ENCODE measurements at places on chromosomes 3 and 15.

DNA sequence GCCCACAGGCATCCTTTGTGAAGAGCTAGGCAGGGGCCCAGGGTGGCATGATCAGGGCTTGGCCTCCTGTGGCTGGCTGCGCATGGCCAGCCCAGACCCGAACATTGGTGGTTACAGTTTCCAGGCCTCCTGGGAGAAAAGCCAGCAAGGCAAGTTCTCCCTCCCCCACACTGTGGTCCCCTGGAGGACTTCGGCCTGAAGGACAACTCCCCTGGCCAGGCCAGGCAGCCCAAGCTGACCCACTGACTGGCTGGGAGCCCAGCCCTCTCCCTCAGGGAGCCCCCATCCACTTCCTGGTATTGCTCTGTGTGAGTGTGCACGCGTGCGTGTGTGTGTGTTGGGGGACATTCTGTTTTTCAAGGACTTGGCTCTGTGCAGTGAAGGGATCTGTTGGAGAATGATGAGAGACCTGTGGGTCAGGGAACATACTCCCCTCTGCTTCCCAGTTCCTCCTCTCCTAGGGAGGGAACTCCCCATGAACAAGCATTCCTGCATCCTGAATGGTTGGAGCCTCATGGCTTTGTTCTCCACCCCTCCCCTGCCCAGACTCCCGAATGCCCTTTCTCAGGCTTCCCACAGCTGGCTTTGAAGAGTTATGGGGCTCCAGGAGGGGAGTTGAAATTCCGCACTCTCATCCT is 29.5 kb downstream of the CORO2B start:
- no peak for DNase-seq

- no peak for DNase-seq
Measured at GRCh38 chr3:159839561-159840379, 148.9 kb upstream of the IL12A start.

DNA sequence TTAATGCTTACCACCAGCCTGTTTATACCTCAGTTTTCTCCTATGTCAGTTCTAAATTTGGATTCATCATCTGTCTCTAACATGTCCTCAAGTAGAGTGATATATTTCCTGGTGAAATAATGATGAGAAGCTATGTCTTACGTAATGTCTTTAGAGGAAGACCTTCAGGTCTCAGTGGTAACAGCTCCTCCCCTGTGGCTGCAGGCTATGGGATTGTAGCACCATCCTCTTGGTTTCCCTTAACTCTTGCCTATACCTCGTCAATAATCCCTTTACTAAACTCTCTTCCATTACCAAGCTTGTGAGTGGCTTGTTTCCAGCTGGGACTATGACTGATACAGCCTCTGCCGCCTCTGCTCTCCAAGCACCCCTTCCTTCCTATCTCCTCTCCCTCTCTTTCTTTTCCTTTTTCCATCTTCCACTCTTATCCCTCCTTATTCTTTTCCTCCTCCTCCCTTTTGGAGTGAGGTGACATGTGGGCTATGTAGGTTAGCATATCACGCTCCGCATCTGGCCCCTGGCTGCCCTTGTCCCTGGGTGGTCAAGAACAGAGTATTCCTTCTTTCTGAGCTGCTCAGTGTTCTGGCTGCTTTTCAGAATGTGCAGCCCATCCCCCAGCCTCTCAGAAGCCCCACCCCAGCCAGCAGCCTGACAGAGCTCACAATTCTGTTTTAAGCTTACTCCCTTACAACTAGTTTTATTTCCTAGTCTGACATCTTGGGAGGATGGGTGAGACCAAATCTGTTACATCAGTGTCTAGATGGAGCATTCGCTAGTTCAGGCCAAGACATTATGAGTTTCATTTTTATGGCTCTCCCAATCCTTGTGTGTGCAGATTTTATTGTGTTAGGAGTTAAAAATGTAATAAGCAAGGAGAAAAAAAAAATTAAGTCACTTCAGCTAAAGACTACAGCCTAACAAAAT is 75.0 kb upstream of the RNU6-1 start:
- DNase-seq: no peak

DNA sequence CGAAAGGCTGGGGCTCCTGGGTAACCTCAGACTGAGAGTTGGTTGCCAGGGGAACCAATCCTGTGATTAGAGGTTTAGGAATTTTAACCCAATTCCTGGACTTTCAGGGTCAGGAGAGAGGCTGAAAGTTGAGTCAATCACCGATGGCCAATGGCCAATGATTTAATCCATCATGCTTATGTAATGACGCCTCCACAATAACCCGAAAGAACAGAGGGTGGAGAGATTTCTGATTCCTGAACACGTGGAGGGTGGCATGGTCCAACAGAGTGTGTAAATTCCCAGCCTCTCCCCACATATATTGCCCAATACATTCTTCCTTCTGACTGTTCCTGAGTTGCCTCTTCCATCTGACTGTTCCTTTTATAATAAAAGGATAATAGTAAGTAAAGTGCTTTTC is 137.2 kb upstream of the CBLB start:
- DNase-seq: no peak

GRCh38 chr3:195048059-195048905 is 222.7 kb downstream of the XXYLT1 start:
- DNase-seq: no peak

DNA sequence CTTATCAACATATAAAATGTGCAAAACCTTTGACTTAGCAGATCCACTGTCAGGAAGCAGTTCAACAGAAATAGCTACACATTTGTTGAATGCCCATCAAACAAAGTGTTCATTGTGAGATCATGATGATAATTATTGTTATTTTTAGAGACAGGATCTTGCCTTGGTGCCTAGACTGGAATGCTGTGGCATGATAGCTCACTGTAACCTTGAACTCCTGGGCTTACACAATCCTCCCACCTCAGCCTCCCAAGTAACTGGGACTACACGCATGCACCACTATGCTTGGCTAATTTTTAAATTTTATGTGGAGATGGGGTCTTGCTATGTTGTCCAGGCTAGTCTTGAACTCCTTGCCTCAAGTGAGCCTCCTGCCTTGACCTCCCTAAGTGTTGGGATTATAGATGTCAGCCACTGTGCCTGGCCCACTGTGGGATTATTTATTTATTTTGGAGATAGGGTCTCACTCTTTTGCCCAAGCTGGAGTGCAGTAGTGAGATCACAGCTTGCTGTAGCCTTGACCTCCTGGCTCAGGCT is 8.8 kb downstream of the MAP2K5 start:
- DNase-seq: no peak

- DNase-seq: no peak
Measured at GRCh38 chr3:161673866-161674265, 177.3 kb downstream of the OTOL1 start.

GRCh38 chr3:62100282-62100989 is 272.9 kb downstream of the FEZF2 start:
- no peak for DNase-seq

- no peak for DNase-seq
Measured at GRCh38 chr3:197615430-197615829, 59.7 kb upstream of the BDH1 start.

DNA sequence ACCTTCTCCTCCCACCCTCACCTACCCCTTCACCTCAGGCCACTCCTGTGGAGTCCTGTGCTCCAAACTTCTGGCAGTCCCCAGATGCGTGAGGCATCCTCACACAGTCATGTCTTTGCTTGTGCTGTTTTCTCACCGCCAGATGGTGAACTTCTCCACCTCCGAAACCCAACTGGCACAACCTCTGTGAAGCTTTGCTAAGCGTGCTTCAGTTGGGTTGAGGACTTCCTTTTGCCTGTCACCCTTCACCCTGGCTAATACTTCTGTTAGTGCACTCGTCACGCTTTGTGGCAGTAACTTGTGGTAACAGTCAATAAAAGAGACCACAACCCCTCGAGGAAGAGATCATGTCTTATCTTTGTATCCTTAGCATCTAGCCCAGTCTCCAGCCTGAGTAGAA is 42.0 kb upstream of the SKOR1 start:
- no peak for DNase-seq

DNA sequence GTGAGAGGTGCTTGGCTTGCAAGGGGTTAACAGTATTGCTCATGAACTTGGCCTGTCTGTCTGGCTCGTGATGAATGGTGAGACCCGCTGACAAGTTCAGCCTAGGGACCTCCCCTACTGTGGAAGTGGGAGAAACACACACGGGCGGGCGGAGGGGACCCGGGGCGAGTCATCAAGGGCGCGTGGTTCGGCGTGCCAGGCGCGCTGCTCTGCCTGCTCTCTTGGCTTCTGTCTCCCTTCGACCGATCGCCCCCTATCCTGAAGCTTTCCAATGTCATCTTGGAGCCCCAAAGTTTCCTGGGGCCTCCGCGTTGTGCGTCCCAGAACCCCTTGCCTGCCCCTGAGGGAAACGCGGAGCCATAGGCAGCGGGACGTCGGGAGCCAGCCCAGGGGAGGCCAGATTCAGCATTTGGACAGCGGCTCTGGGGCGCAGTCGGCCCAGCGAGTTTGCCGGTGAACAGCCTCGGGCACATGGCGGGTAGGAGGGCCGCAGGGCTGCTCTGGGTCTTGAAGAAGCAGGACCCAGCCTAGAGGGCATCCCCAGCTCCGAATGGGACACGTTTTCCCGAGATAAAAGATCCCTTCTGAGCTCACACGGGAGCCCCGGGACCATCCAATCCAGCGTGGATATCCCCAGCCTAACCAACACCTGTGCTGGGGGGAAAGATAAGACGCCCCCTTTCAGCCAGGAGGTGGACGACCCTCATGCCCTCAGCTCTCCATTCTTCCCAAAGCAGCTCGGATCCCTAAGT is 27.0 kb upstream of the POLG start:
- no peak for DNase-seq

GRCh38 chr15:49495993-49496753 is 73.1 kb downstream of the FGF7 start:
- DNase-seq: no peak

- no peak for DNase-seq
Measured at GRCh38 chr3:48135552-48136495, 52.4 kb downstream of the CDC25A start.

GRCh38 chr3:111706527-111706926 is 111.4 kb upstream of the ZBED2 start:
- DNase-seq: no peak

DNA sequence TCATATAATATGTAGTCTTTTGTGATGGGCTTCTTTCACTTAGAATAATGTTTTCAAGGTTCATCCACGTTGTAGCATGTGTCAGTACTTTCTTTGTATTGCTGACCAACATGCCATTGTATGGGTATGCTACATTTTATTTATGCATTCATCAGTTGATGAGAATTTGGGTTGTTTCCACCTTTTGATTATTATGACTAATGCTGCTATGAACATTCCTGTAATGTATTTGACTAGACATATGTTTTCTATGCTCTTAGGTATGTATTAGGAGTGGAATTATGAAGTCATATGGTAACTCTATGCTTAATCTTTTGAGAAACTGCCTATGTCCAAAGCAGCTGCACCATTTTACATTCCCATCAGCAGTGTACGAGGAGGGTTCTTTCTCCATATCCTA is 3.2 kb upstream of the PODXL2 start:
- DNase-seq: no peak

GRCh38 chr3:143122089-143122430 is 2.5 kb downstream of the CHST2 start:
- DNase-seq: no peak

GRCh38 chr3:149590691-149591441 is 67.0 kb downstream of the WWTR1 start:
- DNase-seq: no peak

GRCh38 chr3:133474251-133474801 is 74.5 kb downstream of the BFSP2 start:
- no peak for DNase-seq

GRCh38 chr3:149575961-149576564 is 81.8 kb downstream of the WWTR1 start:
- no peak for DNase-seq

DNA sequence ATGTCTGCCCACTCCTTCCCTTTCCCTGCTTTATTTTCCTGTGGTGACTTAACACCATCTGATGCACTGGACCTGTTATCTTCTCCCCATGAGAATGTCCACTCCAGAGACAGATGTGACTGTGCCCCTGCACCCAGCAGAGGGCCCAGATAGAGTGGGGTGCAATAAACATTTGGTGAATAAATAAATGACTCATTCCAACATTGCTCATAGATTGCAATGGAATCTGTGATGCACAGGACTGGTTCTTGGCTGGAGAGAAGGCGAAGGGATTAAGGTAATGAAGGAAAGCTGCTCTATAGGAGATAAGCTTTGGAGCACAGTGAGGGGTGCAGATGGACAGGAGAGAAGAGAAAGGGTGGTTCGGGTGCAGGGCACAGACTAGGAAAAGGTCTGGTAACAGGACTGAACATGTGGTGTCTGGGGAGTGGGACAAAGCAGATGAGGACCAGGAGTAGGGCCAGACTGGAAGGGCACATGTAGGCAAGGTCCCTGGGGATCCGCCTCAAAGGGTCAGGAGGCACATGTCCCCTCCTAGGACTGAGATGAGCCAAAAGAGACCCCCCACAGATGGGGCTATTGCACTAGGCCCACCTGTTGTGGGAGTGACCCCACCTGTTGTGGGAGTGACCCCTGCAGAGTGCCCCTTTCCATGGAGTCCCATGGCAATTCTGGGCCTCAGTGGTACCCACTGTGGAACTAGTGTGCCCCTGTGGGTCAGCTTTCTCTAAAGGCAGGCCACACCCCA is 17.5 kb upstream of the POC1A start:
- no peak for DNase-seq
